ENCODE measurements at places on chromosomes 5 and 9.

GRCh38 chr5:157602505-157602904 is 26.9 kb upstream of the ADAM19 start:
- DNase-seq = no peak

DNA sequence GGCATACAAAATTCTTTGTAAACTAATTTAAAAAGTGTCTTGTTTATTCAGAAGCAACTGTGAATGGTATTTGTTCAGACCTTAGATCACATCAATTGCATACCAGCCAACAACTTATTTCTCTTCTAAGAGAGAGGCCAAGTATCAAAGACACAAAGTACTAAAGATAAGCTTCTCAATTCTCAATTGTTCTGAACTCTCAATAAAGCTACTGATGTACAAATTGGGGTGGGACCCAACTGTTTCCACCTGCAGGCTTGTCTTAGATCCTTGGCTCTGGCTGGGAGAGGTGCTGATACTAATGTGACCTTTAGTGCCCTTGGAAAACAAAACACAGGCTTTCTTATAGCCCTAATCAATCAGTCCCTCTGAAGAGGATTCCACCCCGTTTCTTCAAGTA is 22.1 kb downstream of the XRCC4 start:
- no peak for DNase-seq

GRCh38 chr9:129736334-129736733 is 16.5 kb downstream of the PTGES start:
- no peak for DNase-seq

GRCh38 chr9:86783884-86784283 is 163.4 kb downstream of the GAS1 start:
- DNase-seq = no peak

DNA sequence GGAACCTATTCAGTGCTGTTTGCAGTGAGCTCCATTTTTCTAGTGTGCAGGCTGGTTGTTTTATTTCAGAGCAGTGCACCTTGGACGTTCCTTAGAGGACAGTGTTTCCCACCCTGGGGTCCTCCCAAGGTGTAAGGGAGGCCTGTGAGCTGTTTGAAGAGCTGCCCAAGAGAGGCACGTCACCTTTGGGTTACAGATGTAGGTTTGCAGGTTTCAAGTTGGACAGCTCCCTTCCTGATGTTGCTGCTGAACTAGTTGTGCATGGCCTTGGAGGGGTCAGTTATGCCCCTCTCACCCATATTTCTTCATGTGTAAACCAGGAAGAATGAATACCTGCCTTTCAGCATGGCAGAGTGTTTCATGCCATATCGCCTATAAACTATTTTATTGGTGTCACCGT is 34.7 kb upstream of the POMT1 start:
- DNase-seq = no peak

Data from NCI-H2081 treated with DMSO at 0.1 percent for 48 hours (cell line).